SJSA1 (cell line): ENCODE measurements at places on chromosomes 2 and 18. TPM values are rescaled to one million over a fixed set of nuclear protein-coding genes. Genes with fewer than 3 reads are reported as not detected.
A peak's percentile ranks its signal among the peaks of the same experiment; 100 is the strongest.

- no peak for DNase-seq
Observed at GRCh38 chr2:71896385-71897136, 251.1 kb downstream of the CYP26B1 start.

- no peak for DNase-seq
Observed at GRCh38 chr18:26403491-26403890, 144.9 kb downstream of the KCTD1 start.

Gene PSTPIP2
- total RNA-seq = 4.0 and 6.8 TPM in 2 replicates

GRCh38 chr2:225027061-225027762, 15.1 kb downstream of the DOCK10 start:
- DNase-seq = no peak

Gene CRYGC
- not detected in 2 replicates for total RNA-seq

Gene TGFA
- 0.42 and 1.4 TPM in 2 replicates for total RNA-seq

Gene ABCA12
- total RNA-seq = 0.11 TPM in 1 of 2 replicates, not detected in the other

Gene EGR4
- not detected in 2 replicates for total RNA-seq

- DNase-seq = no peak
Observed at GRCh38 chr18:4264347-4264791, 190.7 kb downstream of the DLGAP1 start.

Gene ANKRD36B
- 5.5 and 8.5 TPM in 2 replicates for total RNA-seq

- DNase-seq = no peak
Observed at GRCh38 chr18:58275176-58275575, 231.2 kb downstream of the NEDD4L start.

Gene SPRED2
- 4.9 and 6.1 TPM in 2 replicates for total RNA-seq

Gene GALNT5
- total RNA-seq = 1.7 and 2.7 TPM in 2 replicates

- peak; percentile 62 for DNase-seq
Observed at GRCh38 chr2:237171396-237171795, 85.7 kb downstream of the COPS8 start.

DNA sequence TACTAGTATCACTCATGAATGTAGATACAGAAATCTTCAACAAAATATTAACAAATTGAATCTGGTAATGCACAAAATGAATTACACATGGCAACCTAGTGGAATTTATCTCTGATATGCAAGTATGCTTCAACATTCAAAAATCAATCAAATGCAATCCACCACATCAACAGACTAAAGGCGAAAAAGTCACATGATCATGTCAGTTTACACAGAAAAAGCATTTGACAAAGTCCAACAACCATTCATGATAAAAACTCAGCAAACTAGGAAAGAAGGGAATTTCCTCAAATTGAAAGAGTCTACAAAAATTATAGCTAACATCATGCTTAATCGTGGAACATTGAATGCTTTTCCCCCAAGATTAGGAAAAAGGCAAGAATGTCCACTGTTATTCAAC, 150.5 kb upstream of the BCL2L11 start:
- DNase-seq = no peak

Gene MC4R
- not detected in 2 replicates for total RNA-seq

- DNase-seq = no peak
Observed at GRCh38 chr2:234676109-234676782, 179.4 kb upstream of the ARL4C start.

Gene MAP3K20
- total RNA-seq = 73.5 and 95.7 TPM in 2 replicates

Gene CAPN13
- not detected in 2 replicates for total RNA-seq

DNA sequence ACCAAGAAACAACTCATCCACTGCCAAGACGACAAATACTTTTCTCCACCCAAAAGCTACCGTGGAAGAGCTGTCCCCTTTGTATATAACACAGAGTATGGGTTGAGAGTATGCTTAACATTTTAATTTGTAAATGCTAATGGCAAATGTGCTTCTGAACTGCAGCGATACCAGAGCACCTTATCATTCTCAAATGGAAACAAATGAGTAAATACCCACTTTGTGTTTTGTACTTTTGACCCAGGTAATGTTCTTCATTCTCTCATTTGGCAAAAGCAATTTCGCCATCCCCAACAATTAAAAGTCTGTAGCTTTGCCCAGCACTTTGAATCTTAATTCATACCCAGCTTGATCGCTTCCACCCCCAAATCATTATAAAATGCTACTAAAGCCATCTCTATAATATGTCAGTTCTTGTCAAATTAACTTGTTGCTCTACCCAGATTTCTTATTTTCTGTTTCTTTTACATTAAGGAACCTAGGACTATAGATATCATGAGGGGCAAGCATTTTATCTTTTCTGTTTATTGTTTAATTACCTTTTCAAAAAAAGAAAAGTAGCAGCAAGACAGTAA, 6.2 kb upstream of the POU3F3 start:
- DNase-seq = no peak

DNA sequence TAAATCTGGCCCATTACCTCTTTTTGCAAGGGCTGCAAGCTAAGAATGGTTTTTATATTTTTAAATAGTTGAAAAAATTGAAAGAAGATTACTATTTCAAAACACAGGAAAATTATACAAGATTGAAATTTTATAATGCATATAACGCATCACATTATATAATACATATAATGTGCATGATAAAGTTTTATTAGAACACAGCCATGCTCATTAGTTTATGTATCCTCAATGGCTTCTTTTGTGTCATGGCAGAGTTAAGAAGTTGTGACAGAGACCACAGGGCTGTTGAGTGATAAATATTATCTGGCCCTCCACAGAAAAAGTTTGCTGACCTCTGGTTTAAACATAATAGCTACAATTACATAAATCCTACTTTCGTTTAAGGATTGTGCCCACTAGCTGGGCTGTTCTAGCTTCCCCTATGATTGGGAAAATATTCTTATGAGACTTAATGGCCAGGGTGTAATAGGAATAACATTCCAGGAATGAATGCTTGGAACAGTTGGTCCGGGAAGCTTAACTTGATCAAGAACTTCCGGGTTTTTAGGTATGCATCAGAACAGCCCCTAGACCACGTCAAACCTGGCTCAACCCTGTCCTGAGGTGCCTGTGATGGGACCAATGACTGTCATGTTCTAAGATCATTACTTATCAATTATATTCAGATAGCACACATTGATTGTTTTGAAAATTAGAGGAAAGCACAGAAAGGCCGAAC, 98.7 kb upstream of the LPIN2 start:
- DNase-seq = no peak

GRCh38 chr2:77519164-77519887, 2.9 kb downstream of the LRRTM4 start:
- DNase-seq = no peak

DNA sequence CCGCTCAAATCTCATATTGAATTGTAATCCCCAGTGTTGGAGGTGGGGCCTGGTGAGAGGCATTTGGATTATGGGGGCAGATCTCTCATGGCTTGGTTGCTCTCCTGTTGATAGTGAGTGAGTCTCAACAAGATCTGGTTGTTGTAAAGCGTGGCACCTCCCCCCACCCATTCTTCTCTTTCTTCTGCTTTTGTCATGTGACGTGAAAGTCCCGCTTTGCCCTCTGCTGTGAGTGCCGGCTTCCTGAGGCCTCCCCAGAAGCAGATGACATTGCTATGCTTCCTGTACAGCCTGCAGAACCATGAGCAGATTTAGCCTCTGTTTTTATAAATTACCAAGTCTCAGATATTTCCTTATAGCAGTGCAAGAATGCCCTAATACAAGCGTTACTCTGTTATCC, 673.8 kb downstream of the ADCYAP1 start:
- no peak for DNase-seq

- no peak for DNase-seq
Observed at GRCh38 chr18:26545335-26546123, 2.8 kb downstream of the KCTD1 start.

DNA sequence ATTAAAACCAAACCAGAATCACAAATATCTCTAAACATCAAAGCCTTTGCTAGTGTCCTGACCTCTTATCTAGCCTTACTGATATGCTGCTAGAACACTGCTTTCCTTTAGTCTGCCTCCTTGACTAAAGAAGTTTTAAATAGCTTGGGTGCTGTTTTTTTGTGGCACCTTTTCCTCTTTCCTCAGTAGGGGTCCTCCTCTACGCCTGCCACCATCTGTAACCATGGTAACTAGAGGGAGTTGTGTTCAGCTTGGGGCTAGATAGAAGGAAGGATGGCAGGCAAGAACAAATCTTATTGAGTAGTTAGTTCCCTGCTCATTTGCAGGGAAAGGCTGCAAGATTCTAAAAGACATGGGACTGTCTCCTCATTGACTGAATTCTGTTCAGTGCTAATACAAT, 86.0 kb downstream of the TAF4B start:
- DNase-seq = no peak

GRCh38 chr2:153871231-153872221, at the start of gene GALNT13:
GALNT13 (plus strand) TSS chr2:153871922.
- DNase-seq = no peak

Gene CAPN14
- total RNA-seq = 0.41 TPM in 1 of 2 replicates, not detected in the other

Gene MEP1B
- not detected in 2 replicates for total RNA-seq

- no peak for DNase-seq
Observed at GRCh38 chr2:102417946-102418345, 5.0 kb upstream of the IL18RAP start.

- DNase-seq = no peak
Observed at GRCh38 chr18:62596145-62597005, 73.5 kb downstream of the ZCCHC2 start.

DNA sequence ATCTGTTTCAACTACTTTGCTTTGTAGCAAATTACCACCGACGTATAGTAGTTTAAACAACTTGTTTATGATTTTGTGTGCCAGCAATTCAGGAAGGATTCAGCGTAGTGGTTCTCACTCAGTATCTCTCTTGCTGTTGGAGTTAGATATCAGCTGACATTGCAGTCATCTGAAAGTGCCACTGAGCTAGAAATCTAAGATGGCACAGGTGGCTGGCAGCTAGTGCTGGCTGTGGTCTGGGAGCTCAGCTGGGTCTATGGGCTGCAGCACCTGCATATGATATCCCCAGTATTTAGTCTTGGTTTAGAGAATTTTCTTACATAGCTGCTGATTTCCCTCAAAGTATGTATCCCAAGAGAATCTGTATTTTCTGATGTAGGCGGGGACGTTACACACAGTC, 235.6 kb downstream of the SCG2 start:
- DNase-seq = no peak

GRCh38 chr2:131056204-131056931, 36.9 kb downstream of the FAM168B start:
- DNase-seq = no peak

DNA sequence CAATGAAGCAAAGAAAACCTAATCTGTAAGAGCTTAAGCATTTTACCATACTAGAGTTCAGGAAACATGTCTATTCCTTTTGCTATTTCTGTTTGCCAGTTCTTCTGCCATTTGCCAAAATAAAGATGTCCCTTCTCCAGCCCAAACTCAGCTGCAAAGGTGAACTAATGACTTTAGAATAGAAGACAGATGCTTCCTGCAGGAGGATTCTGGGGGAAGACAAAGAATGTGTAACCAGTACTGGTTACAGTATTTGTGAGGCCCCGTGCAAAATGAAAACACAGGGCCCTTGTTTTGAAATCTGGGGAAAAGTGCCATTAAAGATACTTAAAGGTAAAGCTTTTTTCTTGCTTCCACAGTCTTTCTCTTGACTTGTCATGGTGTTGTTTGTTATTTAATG, 34.3 kb upstream of the MTX2 start:
- DNase-seq = no peak

Gene ADI1
- total RNA-seq = 78.2 and 82.7 TPM in 2 replicates

GRCh38 chr2:106108351-106108750, 85.8 kb downstream of the UXS1 start:
- DNase-seq = no peak

DNA sequence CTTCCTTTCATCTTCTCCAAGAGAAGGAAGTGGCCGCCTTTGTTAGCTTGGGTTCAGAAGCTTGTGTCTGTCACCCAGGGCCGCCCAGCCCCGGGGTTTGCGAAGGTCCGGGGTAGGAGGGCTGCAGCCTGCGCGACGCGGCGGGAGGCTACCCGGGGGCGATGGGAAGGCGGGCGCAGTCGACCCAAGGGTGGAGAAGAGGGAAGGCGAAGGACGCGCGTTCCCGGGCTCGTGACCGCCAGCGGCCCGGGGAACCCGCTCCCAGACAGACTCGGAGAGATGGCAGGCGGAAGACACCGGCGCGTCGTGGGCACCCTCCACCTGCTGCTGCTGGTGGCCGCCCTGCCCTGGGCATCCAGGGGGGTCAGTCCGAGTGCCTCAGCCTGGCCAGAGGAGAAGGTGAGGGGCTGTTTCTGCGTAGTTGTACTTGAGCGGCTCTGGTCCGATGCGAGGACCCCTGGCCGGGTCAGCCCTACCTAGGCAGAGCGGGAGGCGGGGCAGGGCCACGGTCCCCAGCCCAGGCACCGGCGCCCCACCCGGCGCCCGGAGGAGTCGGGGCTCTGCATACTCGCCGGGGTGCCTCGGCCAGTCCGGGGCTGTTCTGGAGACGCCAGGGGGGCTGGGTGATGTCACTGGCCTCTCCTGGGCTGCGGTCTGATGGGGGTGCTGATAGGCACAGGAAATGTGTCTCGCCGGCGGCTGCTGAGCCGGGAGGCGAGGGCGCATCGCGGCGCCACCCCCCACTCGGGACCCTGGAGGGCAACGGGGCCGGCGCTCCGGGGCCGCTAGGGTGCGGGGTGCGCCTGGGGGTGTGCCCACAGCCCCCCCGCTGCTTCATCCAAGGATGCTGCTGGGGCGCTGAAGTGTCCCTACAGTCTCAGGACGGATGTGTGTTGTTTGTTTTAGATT, at the start of gene QPCT:
Gene QPCT, plus strand, starts transcription at position 178 of the 909 bp plus-strand sequence. Its CDS starts 102 bp downstream, at position 280.
- peak; percentile 47 for DNase-seq

Gene RPRD1A
- 36.6 and 66.6 TPM in 2 replicates for total RNA-seq

Gene KLHL41
- total RNA-seq = 0.24 TPM in 1 of 2 replicates, not detected in the other
